ENCODE measurements at places on chromosomes 4 and X. TPM values are rescaled to one million over a fixed set of nuclear protein-coding genes. Genes with fewer than 3 reads are reported as not detected.

The AKAP14 gene
- total RNA-seq = not detected

The SYP gene
- total RNA-seq = 0.29 TPM

The GALNTL6 gene
- total RNA-seq = not detected

The ALB gene
- total RNA-seq = not detected

The DMRTC1B gene
- total RNA-seq = not detected

The RNF150 gene
- total RNA-seq = 1.1 TPM

The WNK3 gene
- total RNA-seq = 0.29 TPM

The FAM47A gene
- total RNA-seq = not detected

The RBM46 gene
- total RNA-seq = not detected
